Glutamatergic neuron (in vitro differentiated cells): ENCODE measurements at places on chromosomes 6 and 20.
A peak's percentile ranks its signal among the peaks of the same experiment; 100 is the strongest.

- no peak for DNase-seq
Observed at GRCh38 chr20:58549231-58550209, 34.3 kb upstream of the APCDD1L start.

GRCh38 chr20:45780159-45780558 lies 11.5 kb downstream of the WFDC3 start:
- DNase-seq: no peak

GRCh38 chr20:50029083-50029696 lies 46.4 kb downstream of the SNAI1 start:
- DNase-seq: no peak

DNA sequence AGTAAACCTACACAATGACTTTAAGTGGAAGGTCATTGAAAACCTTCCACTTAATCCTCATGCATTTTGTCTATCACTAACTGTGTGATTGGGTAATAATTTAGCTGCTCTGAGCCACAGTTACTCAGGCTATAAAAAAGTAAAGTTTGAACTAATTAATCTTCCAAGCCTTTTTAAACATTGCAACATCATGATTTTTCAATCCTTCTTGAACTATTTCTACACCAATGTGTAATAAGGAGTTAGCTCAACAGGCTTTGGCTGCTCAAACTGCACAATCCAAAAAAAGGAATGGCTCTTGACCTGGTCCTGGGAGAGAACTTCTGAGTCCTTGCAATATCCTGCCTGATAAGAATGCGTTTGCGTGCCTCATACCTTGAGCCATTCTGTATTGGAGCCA lies 34.8 kb upstream of the FILIP1 start:
- no peak for DNase-seq

- DNase-seq: no peak
Observed at GRCh38 chr6:158047127-158047518, 65.5 kb downstream of the SYNJ2 start.

GRCh38 chr20:20733943-20734342 lies 21.5 kb upstream of the RALGAPA2 start:
- DNase-seq: no peak

GRCh38 chr6:128554302-128554701 lies 33.9 kb upstream of the PTPRK start:
- DNase-seq: no peak

GRCh38 chr20:60186412-60186811 lies 228.2 kb downstream of the CDH26 start:
- no peak for DNase-seq

DNA sequence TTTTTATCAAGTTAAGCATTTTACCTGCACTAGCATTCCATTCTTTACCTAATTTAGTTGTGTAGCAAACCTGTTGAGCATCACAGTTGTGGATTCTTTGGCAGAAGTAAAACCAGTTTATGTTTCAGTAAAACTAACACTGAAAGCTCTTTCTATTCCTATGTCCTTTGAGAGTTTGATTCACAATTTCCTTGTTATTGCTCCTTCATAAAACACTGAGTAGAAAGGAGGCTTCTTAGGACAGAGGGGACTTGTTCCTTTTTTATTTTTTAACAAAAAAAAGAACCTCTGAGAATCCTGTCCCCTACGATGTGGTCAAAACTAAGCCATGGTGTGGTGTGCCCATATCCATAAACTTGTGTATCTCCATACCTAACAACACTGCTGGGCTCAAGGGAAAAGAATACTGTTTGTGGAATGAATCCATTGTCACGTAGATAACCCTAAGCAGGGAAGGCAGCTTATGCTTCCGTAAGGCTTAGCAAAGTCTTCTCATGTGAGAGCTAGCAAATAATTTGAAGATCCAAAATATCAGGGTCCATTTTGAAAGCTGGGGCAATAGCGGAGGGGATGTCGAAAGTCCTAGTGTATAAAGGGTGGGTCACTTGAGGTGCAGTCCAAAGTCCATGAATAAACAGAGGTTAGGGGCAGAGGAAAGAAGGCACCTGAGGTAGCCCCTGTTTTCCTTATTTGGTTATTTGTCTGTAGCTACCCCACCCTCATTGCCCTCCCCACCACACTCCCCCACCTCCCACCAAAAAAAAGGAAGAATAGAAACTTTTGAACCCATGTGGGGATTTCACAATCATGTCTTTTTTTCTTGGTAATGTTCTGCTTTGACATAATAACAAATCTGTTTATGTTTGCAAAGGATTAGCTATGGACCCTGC lies 71.0 kb downstream of the PLAGL1 start:
- no peak for DNase-seq

- no peak for DNase-seq
Observed at GRCh38 chr6:168043848-168044415, 35.1 kb downstream of the FRMD1 start.

- DNase-seq: no peak
Observed at GRCh38 chr20:9743871-9744270, 95.0 kb downstream of the PAK5 start.

DNA sequence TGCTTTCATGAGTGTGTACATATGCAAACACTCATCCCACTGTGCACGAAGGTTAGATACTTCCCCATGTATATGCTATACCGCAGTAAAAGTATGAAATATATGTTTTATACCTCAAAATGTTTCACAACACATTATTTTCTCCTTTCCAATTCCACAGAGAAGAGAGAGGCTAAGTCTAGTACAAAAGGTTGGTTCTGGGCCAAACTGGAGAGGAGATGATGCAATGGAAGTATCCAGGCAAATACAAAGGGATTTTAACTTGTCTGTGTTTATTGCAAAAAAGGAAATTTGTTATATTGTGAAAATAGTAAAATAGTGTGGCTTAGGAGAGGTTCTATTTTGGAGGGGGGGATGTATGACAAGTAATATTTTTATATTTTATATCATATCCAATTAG lies 112.6 kb downstream of the PLCB1 start:
- no peak for DNase-seq

DNA sequence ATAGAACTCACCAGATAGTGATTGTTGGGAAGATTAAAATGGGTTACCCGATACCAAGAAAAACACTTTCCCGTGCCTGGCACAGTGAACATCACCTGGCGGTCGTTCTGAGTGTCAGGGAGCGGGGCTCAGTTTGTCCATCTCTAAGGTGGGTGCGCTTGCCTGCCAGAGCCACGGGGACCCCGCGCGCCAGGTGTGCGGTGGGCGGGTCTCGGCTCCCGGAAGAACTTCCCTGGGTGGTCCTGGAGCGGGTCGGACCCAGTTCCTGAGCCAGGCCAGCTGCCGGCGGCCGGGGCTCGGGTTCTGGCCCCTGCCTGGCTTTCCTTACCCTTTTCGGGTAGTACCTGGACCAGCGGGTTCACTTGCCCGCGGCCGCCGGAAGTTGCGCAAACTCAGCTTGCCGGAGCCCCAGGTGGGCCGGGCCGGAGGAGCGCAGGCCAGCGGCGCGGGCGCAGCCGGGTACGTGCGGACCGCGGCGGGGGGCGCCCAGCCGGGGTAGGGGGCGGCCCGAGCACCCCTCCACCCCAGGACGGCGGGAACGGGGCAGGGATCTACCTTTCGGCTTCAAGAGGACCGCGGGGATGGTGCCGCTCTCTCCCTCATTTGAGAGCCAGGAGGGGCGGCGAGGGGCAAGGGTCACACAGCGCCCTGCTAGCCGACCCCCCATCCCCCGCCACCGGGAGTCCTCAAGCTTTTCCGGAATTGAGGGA lies 7.5 kb downstream of the FAM110A start:
- DNase-seq: no peak

DNA sequence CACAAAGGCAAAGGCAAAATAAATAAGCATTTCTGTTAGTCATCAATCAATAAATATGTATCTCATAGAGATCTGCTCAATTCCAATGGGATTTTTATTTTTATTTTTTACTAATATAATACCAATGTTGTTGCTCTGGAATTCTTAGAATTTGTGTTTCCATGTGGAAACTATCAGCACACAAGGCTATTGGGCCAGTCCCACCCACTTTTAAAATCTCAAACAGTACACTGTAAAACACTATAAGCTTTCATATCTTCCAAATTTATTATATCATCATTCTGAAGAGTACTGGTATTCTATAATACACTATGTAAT lies 563.8 kb upstream of the MARCKS start:
- DNase-seq: no peak

DNA sequence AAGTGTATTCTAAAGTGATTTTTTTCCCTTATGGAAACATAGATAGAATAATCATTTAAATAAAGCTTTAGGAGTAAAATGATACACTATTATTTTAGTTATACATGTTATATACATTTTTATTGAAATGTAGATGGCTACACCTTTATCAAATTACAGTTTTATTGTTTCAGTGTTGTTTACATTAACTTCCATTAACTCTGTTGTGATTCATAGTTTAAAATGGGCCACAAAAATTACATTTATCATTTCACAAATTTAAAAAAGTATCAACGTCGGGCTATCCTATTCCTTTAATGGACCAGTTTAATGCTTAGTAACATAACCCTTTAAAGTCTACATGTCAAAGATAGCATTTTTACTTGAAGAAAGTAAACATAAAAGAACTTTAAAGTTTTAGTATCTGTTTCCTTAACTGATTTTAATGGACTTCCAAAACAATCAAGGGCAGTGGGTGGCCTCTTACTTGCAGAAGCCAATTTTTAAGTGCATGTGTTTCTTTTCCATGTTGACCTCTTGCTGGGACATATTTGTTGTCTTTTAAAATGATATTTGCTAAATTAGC lies 47.8 kb upstream of the FLRT3 start:
- no peak for DNase-seq

DNA sequence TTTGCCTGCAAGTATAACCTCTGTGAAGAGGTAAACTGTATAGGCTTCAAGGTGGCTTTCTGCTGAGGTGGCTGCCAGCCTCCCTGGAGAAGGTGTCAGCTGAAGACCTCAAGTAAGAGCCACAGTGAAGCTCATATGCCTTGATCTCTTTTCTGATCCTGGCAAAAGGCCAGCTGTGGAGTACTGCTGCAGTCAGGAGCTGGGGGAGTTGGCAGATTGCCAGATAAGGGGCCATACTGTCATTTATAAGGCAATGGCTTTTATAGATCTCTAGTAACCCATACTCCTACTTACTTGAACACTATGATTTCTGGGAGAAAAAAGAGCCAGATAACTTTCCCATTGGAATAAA lies 8.8 kb upstream of the CEP85L start:
- DNase-seq: peak; percentile 47

- no peak for DNase-seq
Observed at GRCh38 chr20:23264545-23264944, 86.0 kb upstream of the NXT1 start.

DNA sequence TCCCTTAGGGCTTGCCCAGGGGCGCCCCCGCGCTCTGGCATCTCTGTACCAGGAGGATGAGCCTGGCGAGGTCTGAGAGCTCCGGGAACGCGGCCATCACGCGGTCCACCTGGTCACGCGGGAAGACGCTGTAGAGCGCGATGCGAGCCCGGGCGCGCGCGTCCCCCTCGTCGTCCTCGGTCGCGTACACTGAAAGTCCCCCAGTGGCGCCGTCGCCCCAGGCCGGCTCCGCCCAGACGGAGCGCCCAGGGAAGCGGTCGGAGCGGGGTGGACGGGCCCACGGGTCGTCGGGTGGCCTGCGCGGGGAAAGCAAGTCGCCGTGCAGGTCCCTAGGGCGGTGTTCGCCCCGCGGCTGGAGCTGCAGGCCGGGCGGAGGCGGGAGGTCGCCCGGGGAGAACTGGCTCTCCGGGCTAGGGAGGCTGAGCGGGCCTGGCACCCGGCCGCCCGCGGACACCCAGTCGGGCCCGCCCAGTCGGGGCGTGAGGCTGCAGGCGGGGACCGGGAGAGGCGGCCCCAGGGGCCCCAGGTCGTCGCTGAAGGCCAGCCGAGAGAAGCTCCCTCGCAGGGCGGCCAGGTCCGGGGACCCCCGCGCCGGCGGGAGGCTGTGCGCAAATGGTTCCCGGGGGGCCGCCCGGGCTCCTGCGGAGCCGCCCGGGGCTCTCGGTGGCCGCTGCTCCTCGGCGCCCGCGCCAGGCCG lies 34.0 kb downstream of the ZC3H12D start:
- peak; percentile 43 for DNase-seq

DNA sequence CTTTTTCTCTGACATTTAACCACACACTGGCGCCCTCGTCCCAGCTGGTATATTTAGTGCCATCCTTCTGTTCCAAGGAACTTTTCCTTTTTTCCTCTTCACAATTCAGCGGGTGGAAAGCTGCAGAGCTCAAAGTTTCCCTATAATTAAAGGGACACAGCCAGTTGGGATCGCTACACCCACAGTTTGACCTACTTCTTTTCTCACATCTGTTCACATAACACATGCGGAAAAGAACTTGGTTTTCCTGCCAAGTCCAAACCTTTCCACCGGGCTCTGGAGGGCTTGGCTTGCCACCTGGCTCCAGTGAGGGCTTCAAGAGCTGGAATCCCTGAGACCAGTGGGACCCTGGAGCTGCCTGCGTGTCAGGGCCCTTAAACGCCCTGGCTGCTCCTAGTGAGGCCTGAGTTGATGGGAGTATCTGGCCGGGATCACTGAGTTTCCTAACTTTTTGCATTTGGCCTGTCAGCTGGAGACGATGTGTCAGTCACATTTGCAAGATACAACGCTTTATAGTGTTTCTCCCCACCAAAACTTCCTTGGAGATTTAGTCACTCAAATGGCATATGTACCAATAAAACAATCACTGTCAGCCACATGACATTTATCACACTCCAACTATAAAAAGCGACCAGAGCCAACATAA lies 176.0 kb downstream of the SASH1 start:
- DNase-seq: no peak
